ENCODE measurements at places on chromosomes 1 and 21.
A peak's percentile ranks its signal among the peaks of the same experiment; 100 is the strongest.

DNA sequence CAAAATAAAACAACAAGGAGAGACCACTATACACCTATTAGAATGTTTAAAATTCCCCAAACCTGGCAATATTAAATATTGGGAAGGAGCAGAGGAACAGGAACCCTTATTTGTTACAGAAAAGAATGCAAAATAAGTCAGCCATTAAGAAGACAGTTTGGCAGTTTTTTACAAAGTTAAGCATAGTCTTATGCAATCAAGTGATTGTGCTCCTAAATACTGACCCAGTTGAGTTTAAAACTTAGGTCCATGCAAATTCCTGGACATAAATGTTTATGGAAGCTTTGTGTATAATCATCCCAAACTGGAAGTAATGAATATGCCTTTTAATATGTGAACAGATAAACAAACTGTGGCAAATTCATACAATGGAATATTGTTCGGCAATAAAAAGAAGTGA lies 72.9 kb upstream of the RGS4 start:
- no peak for DNase-seq

DNA sequence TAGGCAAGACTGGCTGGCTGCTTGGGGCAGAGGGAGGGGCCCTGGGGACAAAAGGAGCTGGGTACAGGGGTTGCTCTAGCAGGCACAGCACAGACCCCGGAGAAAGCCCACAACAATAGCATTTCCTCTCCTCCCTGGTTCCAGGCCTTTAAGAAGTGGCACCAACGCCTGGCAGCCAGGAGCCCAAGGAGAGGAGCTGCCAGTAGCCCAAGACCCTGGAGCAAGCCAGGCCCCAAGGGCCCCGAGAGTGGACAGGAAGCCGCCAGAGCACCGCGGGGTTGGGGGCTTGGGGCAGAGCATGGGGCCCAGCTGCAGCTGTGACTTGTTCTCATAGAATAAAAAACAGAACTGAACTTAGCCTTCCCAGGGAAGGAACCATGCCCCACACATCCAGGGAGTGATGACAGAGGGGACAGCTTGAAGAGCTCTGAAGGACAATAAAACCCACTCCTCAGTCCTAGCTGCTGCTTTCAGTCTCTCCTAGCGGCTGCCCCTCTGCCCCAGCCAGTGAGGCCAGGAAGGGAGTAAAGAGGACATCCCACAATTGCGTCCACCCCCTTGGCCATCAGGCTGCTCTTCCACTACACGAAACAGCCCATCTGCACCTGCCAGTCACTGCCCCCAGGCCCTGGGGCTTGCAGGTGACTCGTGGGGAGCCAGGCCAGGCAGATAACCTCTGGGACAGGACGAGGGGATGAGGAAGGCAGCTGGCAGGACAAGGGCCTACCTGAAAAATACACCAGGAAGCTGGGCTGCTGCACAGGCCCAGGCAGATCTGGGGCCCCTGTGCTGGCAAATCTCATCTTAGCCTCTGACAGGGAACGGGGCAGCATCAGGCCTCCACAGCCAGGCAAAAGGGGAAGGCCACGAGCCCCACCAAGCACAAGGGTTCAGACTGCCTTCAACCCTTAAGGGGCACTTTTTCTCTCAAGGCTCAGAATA lies 16.4 kb downstream of the MTHFR start:
- DNase-seq, result peak; percentile 43

DNA sequence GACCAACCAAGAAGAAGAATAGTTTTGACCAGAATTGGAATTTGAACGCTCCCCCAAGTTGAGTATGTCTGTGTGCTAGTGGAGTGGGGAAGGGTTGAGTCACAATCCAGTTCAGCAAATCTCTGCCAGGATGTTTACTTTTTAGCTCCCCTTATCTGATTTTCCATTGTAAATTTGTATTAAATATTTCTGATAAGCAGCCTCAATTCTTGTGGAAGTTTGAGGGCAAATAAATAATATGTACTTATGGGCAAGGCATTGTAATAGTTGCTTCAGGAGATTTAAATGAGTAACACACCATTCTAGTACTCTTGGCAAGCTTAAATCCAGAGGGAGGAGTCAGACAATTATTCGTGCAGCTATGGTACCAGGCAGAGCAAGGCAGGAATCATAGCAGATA lies 14.4 kb downstream of the CXADR start:
- DNase-seq, result no peak

DNA sequence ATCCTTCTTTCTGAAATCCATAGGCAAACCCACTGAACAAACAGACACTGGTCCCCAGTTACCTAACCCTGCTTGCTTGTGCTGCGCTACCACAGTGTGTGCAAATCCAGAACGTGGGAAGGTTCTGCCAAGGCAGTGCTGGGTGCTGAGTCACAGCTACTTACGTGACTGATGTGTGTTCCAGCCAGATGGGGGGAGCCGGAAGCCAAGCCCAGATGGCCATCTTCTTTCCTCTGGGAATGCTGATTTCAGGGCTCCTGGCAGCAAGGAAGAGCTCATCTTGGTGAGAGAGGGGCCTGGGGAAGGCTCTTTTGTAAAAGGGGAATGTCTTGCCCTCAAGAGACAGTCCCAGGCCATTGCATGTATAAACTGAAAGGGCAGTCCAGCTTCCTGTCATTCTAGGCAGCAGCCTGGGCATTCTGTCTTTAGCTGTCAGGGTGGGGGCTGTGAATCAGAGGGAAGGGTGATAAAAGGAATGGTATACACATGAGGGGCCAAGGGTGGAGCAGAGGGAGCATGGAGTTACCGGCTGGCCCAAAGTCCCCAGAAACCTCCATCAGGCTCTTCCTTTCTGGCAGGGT lies 54.1 kb downstream of the CD46 start:
- DNase-seq, result no peak

DNA sequence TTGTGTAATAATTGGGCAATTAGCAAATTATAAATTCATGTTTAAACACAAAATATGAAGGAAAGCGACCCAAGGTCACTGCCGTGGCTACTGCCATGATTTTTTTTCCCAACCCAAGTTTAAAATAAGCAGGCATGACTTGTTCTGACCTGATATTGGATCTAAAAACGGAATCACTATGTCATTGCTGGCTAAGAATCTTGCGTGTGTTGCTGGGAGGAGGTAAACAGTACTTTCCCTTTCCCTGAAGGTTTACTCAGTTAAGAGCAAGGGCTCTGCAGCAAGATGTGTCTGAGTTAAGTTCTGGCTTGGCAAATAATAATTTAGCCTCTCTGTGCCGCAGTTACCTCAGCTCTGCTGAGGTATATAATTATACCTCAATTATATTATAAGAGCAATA lies 125.7 kb upstream of the L1TD1 start:
- no peak for DNase-seq

GRCh38 chr1:39148942-39149341 lies 55.6 kb upstream of the MACF1 start:
- DNase-seq, result no peak

GRCh38 chr1:223041481-223041880 lies 101.6 kb downstream of the TLR5 start:
- DNase-seq, result no peak

GRCh38 chr1:118902711-118903191 lies 85.4 kb downstream of the TBX15 start:
- DNase-seq, result no peak

- DNase-seq, result peak; percentile 67
These were observed 324.2 kb downstream of the HLX start for GRCh38 chr1:221203224-221204054.

GRCh38 chr21:40639616-40640194 lies 207.3 kb downstream of the DSCAM start:
- DNase-seq, result no peak

DNA sequence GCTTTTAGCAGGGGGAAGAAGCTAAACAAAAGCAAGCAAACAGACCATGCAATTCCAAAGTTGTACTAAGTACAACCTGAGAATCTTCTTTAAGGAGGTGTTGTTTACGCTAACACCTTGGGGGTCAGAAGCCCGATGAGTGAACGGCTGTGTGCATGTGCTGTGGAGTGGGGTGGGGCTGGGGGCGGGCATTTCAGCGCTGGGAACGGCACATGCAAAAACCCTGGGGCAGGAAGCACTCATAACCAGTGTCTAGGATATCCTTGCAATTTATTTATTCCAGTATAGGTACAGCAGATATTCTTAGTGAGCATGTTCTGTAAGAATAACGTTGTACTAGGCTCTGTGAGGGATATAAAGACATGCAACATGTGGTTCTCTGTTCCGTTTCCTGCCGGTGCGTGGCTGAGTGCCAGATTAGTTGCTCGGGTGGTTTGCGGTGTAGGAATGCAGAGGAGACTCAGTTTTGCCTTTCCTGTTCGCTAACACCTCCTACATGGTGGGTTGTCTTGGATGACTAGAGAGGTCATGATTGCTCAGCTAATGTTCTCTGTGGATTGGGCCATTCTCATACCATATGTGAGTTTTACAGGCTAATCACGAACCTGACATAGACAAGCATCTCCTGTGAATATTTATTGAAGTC lies 3.7 kb downstream of the FASLG start:
- DNase-seq, result peak; percentile 95

DNA sequence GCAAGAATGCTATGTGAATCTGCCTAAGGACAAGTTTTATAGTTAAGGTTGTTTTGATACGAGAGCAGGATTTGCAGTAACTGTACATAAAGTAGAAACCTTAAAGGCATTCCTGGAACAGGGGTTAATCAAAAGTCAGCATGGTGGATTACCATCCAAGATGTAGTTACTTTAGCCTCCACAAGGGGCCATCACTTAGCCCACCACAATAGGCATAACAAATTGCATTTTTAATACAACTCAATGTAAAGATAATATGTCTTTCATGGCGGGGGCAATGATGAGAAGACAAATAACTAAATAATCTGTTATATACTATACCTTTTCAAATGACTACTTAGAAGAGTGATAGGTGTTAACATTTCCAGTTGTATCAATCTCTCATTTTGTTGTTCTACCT lies 611.2 kb upstream of the ADGRL4 start:
- DNase-seq, result no peak

DNA sequence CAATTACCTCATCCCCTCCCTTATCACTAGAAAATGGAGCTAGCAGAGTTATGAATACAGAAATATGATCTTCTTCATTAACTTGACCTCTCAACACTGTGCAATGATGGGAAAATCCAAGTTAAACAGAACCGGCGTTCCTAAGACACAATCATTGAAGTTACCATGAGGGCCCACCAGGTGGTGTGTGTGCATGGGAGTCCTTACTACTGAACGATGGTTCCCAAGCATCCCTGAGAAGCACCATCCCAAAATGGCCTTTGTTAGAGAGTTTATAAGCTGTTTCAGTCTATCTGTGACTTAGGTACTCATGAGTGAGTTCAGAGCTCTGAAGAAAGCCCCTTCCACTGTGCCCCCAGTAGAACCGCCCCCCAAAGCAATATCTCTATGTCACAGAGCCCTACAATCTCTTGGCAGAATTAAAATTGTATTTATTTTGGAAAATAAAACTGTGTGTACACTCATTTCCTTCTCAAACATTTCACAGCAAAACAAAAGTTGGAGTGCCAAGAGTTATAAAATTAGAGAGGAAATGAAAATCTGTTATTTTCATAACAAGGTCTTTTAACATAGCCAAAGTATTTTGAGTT lies 56.8 kb downstream of the PLD5 start:
- DNase-seq, result peak; percentile 48

GRCh38 chr1:111911776-111912515 lies 77.5 kb downstream of the KCND3 start:
- DNase-seq, result no peak

- DNase-seq, result no peak
These were observed 71.8 kb downstream of the PRDM2 start for GRCh38 chr1:13771745-13772144.

GRCh38 chr1:207888652-207889051 lies 22.3 kb downstream of the CD34 start:
- DNase-seq, result no peak

DNA sequence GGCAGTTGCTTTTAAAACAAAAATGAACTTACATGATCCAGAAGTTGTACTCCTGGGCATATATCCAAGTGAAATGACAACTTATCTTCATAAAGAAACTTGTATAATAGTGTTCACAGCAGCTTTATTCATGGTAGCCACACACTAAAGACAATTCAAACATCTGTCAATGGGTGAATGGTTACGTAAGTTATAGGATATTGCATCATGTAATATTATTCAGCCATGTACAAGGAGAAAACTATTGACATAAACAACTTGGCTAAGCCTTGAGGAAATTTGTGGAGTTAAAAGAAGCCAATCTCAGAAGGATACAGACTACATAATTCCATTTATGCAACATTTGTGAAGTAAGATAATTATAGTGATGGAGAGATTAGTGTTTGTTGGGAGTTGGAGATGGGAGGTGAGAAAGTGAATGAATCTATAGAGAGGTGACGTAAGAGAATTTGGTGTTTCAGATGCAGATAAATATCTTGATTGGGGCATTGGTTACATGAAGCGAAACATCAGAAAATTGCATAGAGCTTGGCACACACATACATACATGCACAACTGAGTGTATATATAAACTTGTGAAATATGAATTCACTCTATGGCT lies 49.9 kb upstream of the GRIK1 start:
- DNase-seq, result no peak

DNA sequence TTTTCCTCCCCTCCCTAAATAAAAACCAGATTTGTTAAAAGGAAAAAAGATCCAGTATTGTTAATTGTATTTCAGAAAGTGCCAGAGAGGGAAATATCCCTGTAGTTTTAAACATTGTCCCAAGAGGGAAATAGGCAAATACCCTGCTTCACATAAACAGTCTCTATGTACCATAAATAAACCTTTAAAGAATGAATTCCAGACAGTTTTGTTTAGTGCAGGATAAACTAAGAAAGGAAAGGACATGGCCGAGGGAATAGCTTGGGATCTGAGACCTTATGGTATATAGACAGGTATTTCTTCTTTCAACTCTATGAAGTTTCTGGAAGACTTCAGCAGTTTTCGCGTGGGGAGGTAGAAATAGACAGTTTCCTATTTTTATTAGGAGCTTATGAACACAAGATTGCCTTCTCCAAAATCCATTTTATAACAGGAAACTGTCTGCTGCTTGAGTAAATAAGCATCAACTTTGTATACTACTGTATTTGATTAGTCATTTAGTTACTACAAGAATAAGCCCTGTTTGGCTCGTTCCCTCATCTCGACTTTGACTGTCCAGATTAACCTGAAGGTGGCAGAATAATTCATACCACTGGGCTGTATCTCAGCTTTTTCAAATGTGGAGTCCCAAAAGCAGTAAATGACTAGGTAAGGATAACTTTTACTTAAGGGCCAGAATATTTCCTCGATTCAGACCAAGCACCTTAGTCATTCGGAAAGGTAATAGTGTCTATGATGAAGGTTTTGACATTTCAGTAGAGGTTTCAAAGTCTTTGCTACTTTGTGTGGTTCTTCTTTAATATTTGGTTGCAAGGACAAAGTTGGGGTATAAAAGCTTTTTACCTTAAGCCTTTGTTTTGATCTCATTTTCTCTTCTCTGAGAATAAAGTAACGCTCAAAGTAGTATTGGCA lies 177.5 kb downstream of the VPS13D start:
- DNase-seq, result peak; percentile 16

GRCh38 chr1:8962812-8963530 lies 17.3 kb downstream of the CA6 start:
- DNase-seq, result peak; percentile 54

DNA sequence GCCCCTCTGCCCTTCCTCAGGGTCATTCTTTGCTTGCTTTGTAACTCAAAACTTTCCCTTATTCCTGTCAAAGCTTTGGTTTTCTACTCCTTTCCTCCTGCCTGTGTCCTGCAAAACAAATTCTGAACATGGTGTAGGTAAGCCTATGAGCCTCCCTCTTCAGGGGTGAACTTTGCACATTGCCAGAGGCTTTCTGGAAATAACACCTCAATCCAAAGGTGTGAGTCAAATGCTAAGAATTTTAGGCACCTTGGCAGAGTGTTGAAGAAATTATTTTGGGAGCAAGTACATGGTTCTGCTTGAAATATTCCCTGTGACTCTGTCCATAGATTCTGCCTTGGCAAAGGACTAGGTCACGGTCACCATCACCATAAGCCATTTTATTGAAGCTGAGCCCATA lies 70.0 kb downstream of the PAPPA2 start:
- DNase-seq, result no peak
